ENCODE measurements at places on chromosomes 13 and 19.

- peak; percentile 46 for DNase-seq
Observed at GRCh38 chr13:80131204-80131603, 209.7 kb downstream of the SPRY2 start.

DNA sequence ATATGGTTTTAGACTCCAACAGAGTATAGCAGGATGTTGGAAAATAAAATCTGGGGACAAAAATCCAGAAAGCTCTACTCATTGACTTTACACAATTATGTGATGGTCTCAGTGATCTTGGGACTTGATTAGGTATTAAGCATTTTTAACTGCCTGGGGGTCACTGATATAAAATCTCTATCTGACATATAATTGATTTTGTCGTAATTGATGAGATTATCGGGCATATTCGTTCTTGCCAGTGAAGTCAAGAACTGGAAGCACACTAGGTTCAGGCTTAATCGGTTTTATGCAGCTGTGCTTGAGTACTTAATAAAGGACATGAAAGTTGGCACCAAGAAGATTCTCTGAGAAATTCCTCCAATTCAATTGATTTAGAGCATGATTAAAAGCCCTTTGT is 390.7 kb downstream of the DCT start:
- DNase-seq = no peak

DNA sequence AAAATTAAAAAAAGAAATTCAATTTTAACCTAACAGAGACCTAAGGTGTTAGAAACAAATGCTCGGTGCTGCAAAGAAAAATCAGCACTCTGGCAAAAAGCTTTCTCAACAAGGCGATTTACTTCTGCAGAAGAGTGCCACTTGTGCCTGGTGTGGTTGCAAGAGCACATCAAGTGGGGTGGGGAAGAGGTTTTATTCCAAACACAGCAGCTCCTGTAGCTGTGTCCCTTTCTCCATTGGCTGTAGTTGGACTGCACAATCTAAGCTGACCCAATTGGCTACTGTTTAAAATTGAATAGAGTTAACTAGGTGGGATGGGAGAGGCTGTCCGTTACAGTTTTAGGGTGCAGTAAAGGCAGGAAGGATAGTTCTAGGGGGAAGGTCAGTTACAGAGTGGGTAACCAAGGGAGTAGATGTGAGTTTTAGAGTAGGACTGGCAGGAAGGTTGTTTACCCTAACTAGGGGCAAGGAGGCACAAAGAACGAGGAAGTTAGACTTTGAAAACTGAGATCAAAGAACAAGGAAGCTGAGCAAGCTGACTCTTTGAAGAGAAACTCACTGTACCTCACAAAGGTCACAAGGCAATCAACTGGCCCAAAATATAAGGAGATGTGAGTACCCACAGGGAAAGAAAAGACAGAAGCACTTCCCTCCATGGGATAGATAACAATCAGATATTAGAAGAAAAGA is 145.7 kb downstream of the LIG4 start:
- DNase-seq = no peak

DNA sequence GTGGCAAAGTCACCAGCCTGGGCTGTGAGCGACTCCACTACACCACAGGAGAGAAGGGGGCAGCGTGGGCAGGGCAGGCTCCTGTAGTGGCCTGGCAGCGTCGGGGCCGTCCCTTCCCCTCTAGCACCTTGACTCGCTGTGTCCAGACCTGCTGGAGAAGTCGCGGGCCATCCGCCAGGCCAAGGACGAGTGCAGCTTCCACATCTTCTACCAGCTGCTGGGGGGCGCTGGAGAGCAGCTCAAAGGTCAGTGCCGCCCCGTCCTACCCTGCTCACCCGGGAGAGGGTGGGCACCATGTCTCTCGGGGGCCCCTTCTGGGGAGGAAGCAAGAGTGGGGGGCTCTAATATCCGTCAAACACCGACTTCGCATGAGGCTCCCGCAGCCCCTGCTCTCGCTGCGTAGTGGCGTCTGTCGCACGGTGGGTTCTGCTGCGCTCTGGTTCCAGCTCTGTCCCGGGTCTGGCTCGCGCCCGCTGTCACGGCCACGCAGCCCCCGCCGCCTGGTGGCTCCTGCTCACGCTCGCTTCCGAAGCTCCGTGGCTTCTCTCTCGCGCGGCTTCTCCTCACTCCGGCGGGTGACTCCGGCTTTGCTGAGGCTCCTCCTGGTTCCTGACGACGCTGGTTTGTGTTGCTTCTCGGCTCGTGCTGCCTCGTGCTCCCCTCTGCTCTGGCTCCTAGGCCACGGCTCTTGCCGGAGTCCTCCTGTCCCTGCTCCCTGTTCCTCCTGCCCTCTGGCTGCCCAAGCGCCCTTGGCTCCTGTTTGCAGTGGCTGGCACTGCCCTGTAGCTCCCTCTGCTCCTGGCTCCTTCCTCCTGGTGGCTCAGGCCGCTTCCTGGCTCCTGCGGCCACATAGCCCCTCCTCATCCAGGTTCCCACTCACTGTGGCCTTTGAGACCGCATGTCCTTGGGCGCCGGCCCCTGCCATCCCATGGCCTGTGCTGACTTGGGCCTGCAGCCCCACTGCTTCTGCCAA is 27.2 kb downstream of the MYH14 start:
- no peak for DNase-seq

- DNase-seq = no peak
Observed at GRCh38 chr19:10499550-10500246, 3.5 kb downstream of the KEAP1 start.

DNA sequence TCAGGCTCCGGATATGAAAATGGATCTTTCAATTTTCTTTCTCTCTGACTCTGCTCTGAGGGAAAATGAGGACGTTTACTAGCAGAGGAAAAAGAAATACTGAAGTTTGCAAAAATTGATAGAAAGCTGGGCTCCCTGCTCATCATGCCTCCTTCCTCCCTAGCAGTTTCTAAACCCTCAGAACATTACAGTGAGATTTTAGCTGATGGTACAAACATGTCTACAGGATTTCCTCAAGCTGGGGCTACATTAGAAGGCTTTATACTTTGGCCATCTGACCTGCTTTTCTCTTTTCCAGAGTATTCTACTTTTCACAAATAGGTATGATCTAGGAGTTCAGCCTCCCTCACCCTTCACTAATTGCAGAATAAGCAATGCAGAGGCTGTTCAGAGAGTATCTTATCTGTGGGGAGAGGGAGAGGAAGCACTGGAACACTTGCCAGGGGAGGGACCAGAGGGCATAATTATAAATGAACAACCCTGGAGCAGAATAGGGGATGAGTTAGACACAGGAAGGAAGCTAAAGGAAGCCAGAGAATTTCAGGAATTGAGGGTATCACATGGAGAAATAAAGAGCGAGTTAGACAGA is 30.0 kb downstream of the CEACAM1 start:
- DNase-seq = no peak

GRCh38 chr13:76383676-76384461 is 502.3 kb downstream of the KCTD12 start:
- peak; percentile 14 for DNase-seq

- DNase-seq = peak; percentile 8
Observed at GRCh38 chr13:41059456-41060081, 1.7 kb upstream of the WBP4 start.

DNA sequence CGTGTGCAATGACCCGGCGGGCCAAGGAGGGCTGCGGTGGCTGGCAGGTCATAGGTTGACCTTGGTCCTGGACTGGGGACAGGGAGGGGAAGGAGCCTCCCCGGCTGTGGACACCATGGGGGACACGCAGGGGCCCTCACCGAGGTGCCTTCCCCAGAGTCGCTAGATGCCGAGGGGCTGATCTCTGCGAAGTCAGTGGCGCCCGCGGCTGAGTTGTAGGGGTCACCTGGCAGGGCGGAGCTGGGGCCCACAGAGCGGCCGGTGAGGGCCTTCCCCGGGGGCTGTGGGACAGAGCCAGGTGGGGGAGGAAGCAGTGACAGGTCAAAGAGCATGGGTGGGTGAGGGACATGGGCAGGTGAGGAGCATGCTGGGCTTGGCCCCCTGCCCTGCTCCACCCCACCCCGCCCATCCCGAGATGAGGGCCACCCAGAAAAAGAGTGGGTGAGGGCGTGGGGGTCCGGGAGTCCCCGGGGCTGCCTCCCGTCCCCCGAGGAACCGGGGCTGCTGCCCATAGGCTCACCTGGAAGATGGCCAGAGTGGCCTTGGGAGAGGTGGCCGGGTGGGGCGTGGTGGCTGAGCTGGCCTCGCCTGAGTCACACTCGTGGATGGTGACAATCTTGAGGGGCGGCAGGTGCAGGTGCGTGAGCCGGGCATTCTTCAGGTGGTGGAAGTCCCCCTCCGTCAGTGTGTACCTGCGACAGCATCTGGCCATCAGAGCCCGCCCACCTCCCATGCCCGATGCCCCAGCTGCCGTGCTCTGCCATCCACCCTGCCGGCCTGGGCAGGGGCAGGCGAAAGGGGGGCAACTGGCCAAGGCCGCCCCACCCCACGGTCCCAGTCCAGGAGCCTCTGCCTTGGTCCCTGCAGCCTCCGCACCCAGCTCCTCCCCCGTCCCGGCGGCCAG is 3.5 kb downstream of the CBARP start:
- DNase-seq = no peak

- peak; percentile 57 for DNase-seq
Observed at GRCh38 chr13:24050292-24050711, 110.2 kb upstream of the SPATA13 start.

- DNase-seq = peak; percentile 81
Observed at GRCh38 chr13:40031031-40031430, 375.6 kb downstream of the COG6 start.

DNA sequence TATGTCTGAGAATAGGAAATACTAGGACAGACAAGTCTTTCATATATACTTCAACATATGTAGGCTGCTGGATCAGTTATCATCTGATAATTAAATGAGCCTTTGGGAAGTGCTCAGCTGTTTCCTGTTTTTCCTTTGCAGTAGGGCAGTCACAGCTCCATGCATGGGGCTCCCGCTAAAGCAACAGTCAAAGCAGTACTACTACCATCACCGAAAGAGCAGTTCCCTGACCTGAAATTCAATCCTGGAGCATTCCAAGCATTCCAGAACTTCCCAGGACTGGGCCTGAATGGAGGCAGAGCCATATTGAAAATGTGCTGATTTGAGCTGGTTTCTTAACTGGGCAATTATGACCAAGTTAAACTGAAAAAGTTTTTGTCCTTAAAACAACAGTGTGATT is 20.5 kb downstream of the MICU2 start:
- peak; percentile 30 for DNase-seq
